ENCODE measurements at places on chromosomes 5 and 9.

DNA sequence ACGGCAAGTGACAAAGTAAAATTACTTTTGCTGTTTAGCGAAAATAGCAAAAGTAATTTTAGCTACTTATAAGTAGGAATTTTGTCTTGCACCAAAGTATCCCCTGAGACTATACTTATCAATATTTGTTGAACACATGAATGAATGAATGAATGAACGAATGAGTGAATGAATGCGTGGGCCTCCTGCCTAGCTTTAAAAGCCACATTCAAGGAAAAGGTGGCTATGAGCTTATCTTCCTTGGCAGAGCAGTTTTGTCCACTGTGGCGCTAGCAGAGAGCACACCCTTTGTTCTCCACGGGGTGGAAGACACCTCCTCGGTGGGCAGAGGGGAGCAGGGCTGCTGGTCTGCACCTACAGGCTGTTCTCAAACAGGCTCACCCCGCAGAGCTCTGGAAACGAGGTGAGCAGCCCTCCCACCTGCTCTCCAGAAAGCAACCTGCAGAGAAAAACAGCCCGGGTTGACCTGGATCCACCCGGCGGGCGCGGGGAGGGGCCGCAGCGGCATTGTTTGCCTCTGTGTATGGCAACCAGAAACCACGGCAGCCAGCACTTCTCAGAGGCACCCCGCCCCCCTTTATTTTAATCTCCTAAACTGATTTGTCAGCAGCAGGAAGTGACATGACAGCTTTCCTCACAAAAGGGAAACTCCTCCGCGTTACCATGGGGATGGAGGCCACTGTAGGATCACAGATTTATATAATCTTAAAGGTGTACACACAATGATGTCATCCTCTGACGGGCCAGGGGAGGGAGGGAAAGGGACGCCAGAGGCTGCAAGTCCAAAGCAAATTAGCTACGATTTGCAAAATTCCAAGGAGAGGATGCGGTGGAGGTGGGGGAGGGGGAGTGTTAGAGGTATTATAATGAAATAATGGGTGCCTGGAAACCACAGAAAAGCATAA is 5.9 kb downstream of the DUSP1 start:
- DNase-seq, result peak; percentile 97

- no peak for DNase-seq
Observed at GRCh38 chr5:105430516-105430915, 1867.9 kb upstream of the NUDT12 start.

- no peak for DNase-seq
Observed at GRCh38 chr9:98897745-98898144, 46.0 kb upstream of the COL15A1 start.

GRCh38 chr9:128008171-128008570 is 27.4 kb upstream of the EEIG1 start:
- DNase-seq, result peak; percentile 90

GRCh38 chr9:129852579-129852978 is 17.3 kb downstream of the USP20 start:
- DNase-seq, result peak; percentile 82

GRCh38 chr9:134411440-134412297 is 85.4 kb downstream of the RXRA start:
- DNase-seq, result no peak

DNA sequence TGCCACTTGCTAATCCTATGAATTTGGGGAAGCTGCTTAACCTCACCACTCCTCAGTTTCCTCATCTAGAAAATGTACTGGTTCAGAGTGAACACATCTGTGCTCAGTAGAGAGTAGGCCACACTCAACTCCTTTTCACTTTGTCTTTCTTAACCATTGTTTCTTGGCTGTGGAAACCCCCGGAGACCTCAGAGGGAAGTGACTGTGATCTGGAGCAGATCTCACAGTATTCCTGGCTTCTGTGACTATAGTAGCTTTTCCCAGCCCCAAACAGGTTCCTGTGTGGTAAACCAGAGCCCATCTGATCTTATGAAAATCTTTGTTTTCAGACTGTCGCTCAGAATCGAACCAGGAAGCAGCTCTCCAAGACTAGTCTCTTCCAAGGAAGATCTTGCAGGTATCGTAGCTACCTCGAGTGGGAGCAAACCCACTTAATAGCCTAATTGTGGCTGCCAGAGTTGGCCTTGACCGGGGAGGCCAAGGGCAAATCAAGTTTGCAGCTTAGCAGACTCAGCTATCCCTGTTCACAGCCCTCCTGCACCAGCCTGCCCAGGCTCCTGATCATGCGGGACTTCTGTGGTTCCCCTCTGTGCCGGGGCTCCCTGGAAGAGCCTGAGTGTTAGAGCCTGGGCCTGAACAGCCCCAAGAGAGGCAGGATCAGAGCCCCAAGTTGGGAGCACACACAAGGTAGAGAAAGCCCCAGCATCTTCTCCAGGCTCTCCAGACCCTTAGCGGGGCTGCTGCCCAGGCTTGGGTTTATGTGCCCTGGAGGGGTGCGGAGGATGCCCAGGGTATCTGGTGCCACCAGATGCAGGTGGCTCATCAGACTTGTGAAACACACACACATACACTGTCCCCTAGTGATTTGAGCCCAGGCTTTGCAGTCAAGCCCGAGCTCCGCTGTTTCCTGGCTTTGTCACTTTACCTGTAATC is 52.2 kb upstream of the ANGPTL2 start:
- no peak for DNase-seq

DNA sequence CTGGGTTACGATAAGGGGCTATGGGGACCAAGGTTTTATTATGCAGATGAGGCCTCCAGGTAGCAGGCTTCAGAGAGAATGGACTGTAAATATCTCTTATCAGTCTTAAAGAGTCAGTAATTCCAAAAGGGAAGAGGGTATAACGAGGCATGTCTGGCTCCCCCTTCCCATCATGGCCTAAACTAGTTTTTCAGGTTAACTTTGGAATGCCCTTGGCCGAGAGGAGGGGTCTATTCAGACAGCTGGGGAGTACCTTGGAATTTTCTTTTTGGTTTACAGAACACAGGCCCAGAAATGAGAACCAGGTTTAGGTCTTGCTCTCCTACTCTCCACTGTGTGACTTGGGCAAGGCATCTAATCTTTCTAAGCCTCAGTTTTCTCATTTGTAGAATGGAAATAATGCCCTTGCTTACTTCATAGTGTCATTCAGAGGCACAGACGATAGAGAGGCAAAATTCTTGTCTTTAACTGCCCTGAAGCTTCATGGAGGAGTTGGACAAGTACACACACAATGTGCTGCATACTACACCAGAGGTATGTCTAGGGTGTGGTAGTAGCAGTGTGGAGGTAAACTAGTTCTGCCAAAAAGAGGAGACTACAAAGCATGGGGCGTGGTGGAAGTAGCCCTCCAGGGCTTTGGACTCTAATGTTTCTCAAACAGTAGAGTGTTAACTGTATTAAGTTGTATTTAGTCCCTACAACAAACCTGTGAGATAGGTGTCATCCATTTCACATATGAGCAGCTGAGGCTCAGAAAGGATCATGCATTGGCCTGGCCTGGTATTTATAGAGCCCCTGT is 45.5 kb downstream of the IRF1 start:
- no peak for DNase-seq

- no peak for DNase-seq
Observed at GRCh38 chr5:162990856-162991497, 446.4 kb upstream of the CCNG1 start.

DNA sequence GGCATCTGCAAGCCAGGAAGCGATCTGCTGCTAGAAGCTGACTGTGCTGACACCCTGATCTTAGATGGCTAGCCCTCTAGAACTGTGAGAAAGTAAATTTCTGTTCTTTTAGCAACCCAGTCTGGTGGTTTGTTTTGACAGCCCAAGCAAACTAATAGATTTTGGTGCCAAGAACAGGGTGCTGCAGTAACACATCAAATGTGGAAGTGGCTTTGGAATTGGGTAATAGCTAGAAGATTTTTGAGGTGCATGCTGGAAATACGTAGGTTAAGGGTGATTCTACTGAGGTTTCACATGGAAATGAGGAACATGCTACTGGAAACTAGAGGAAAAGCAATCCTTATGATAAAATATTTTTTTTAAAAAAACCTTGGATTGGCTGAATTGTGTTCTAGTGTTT is 153.5 kb upstream of the SH3GL2 start:
- no peak for DNase-seq

GRCh38 chr5:150783422-150783928 is 4.9 kb downstream of the SMIM3 start:
- DNase-seq, result no peak

DNA sequence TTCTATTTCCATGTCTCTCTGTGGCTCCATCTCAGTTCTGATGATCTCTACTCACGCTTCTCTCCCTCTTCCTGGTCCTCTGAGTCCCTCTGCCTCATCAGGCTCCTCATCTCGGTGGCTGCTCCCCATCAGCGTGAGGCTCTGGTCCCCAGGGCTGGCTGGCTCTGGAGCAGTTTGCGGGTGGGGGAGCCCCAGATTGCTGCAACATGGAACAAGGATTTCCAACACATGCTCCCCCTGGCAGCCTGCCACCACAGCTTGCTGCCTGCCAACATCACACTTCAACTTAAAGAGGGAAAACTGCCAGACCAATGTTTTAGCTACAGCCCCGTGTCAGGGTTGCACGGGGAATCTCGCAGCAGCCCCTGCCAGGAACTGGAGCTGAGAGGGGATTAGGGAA is 77.2 kb upstream of the NEK6 start:
- no peak for DNase-seq

GRCh38 chr5:149177339-149177843 is 36.1 kb downstream of the ABLIM3 start:
- DNase-seq, result no peak

- DNase-seq, result no peak
Observed at GRCh38 chr9:98359569-98359968, 104.1 kb upstream of the TBC1D2 start.

DNA sequence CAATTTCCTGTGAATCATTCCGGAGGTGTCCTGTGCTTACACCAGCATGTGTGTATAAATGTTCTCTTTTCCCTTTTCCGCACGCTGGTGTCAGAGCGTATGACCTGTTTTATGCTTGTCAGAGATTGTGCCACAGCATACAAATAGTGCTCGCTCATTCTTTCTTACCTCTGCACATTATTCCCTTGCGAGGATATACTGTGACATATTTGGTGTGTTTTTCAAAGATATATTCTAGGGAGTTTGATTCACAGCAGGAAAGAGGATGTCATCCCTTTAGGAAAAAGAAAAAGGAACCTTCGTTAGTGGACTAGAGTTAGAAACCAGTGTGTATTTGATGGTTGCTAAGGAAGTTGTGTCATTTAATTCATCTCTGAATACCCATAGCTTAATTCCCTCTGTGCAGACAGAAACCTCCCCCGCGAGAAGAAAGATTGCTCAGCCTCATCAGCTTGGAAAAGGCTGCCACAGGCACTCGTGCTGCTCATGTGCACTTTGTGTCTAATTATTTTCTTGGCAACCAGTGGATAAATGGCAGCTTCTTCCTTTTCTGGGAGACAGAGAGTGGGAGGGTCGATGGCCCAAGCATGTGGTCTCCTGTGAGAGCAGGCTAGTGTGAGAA is 14.7 kb upstream of the CCIN start:
- DNase-seq, result peak; percentile 21

DNA sequence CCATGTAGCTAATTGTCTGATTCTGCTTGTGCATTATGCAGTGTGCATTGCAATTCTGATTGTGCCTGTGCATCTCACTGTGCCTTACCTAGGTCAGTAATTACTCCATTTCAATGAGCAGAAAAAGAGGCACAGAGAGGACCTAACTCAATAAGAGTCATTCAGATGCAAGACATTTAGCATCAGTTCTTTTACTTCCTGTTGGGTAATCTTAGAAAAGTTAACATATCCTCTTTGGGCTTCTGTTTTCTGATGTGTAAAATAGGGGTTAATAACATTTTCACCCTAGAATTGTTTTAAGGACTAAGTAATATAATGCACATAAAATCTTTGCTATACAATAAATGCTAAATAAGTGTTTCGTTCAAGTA is 7.0 kb upstream of the DCTN4 start:
- DNase-seq, result no peak

GRCh38 chr9:126611592-126612325 is 2.0 kb upstream of the LMX1B start:
- peak; percentile 93 for DNase-seq

GRCh38 chr9:87655731-87656130 is 70.2 kb upstream of the CTSL start:
- DNase-seq, result no peak

Data from WERI-Rb-1 (cell line).